ENCODE measurements at places on chromosomes 7 and 10.

GRCh38 chr7:38462819-38463218 is 168.4 kb downstream of the AMPH start:
- peaks cover 2% of the 10 kb centered on the region for H3K27me3 ChIP-seq
- peak overlapping the region; percentile 60 for H3K4me3 ChIP-seq
- no peak overlapping the region for H3K27ac ChIP-seq

DNA sequence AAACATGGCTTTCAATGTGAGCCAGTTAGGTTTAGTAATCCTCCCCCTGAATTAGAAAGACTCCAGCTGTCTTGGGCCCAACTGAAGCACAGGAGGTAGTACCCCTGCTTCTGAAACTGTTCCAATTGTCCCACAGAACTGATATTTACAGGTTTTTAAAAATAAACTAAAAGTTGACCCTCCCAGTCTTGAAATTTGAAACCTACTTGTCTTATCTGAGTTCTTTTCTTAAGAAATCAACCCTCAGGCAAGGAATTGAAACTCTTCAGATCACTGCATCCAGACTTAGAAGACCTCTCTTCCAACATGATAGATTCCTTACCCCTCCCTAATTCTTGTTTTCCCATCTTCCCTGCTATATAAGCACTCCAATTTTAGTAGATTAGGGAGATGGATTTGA is 13.3 kb upstream of the ARHGAP21 start:
- H3K27me3 ChIP-seq = no peaks in the 10 kb centered on the region
- H3K27ac ChIP-seq = no peak overlapping the region
- DNase-seq = no peak
- H3K4me1 ChIP-seq = no peaks in the 10 kb centered on the region
- H3K36me3 ChIP-seq = no peaks in the 10 kb centered on the region

DNA sequence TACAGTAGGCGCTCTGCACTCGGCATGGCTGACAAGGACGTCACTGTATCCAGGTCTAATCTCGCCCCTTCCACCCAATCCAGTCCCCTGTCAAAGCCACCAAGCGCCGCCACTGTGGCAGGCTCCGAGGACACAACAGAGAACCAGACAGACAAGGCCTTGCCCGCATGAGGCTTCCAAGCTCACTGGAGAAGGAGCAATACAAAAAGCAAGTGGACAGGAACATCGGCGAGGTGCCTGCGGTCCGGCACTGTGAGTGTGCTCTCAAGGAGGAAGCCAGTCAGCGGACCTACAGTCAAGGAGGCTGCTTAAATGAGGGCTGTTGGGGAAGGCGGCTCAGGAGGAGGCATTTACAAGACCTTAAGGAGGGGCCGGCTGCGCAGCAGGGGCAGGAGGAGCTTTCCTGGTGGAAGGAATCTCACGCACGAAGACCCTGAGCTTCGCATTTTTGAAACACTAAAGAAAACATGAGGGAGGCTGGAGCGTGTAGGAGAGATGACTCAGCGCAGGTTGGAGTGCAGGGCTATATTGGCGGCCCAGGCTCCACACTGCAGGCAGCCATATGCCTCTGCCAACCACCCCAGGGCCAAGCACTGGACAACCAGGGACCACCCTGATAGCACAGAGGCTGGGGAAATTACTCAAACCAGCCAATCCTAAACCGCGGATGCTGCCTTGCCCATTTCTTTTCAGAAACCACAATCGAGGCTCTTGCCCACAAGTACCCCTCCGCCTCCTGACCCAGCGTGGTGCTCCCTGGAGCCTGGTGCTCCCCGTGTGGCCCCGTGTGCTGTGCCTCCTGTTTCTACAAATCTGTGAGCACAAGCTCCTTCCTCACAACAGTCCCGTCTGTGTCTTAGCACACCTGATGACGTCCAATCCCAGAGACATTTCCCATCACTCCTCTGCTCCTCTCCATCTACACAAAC is 28.9 kb downstream of the GNA12 start:
- no peak for DNase-seq
- peaks cover 7% of the 10 kb centered on the region for H3K4me1 ChIP-seq
- no peaks in the 10 kb centered on the region for H3K27me3 ChIP-seq
- H3K4me3 ChIP-seq = no peak overlapping the region

DNA sequence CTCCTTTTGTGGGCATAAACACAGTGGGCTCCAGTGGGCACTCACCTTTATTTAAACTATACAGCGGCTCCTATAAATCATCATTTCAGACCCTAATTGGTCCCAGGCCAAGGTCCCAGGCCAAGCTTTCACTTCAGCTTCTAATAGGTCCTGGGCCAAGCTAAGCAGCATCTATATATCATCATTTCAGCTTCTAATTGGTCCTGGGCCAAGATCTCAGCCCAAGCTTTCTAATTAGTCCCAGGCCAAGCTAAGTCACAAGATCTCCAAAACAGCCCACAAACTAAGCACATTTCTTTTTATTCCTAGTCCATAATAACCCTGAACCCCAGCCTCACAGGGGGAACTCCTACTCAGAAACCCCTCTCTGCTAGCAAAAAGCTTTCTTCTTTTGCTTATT is 47.1 kb downstream of the ZNF680 start:
- no peaks in the 10 kb centered on the region for H3K4me1 ChIP-seq
- no peak for DNase-seq
- H3K27me3 ChIP-seq = no peaks in the 10 kb centered on the region
- peaks cover 47% of the 10 kb centered on the region for H3K36me3 ChIP-seq
- no peak overlapping the region for H3K27ac ChIP-seq
- no peak overlapping the region for H3K4me3 ChIP-seq

GRCh38 chr7:41046221-41046761 is 656.6 kb downstream of the INHBA start:
- no peak overlapping the region for H3K4me3 ChIP-seq
- DNase-seq = no peak
- no peaks in the 10 kb centered on the region for H3K27me3 ChIP-seq
- no peaks in the 10 kb centered on the region for H3K4me1 ChIP-seq
- H3K36me3 ChIP-seq = no peaks in the 10 kb centered on the region

GRCh38 chr10:74156919-74157289 is 5.9 kb downstream of the ADK start:
- no peak overlapping the region for H3K4me3 ChIP-seq
- no peaks in the 10 kb centered on the region for H3K27me3 ChIP-seq
- H3K27ac ChIP-seq = no peak overlapping the region
- no peaks in the 10 kb centered on the region for H3K36me3 ChIP-seq

DNA sequence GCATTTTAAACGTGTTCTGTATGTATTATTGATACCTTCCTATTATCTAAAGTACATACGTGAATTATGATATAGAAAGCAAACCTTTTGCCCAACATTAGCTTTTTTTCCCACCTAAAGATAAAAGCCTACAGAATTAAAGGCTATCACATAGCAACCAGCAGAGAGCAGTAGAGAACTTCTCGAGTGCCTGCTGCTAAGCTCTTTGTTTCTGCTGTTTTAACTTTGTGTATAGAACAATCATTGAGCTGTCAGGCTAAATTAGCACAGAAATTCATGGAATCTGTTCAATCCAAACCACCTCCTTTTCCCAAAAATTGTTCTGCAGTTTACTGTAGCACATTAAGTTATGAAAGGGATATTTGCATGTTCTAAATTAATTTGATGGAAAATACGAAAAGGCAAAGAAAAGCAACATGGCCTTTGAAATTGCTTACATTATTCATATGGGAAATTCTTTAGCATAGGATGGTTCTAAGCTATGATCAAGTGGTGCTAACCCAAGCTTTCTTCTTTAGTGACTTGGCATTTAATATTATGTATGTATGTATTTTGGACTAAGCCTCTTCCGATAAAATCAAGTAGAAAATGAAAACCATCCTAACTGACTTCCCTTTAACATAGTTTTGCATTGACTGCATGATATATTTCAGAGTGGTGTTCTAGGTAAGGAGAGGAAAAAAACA is 1288.5 kb downstream of the GATA3 start:
- H3K4me3 ChIP-seq = no peak overlapping the region
- no peaks in the 10 kb centered on the region for H3K36me3 ChIP-seq
- no peak for DNase-seq
- H3K27ac ChIP-seq = no peak overlapping the region
- H3K27me3 ChIP-seq = peaks cover 21% of the 10 kb centered on the region

GRCh38 chr7:74453322-74454011 is at the start of gene GTF2IRD1:
Gene GTF2IRD1, plus strand, starts transcription at chr7:74453906. Its CDS starts 54,175 bp downstream, at chr7:74508081.
- DNase-seq = peak; percentile 30
- peaks cover 12% of the 10 kb centered on the region for H3K4me1 ChIP-seq
- peaks cover 25% of the 10 kb centered on the region for H3K27me3 ChIP-seq
- H3K36me3 ChIP-seq = no peaks in the 10 kb centered on the region

- peaks cover 24% of the 10 kb centered on the region for H3K36me3 ChIP-seq
- no peaks in the 10 kb centered on the region for H3K27me3 ChIP-seq
- no peak overlapping the region for H3K4me3 ChIP-seq
- H3K27ac ChIP-seq = no peak overlapping the region
Measured at GRCh38 chr10:119942973-119943372, 50.4 kb downstream of the SEC23IP start.

GRCh38 chr10:125448596-125448995 is 234.4 kb downstream of the TEX36 start:
- H3K4me1 ChIP-seq = no peaks in the 10 kb centered on the region
- H3K27ac ChIP-seq = no peak overlapping the region
- no peak overlapping the region for H3K4me3 ChIP-seq
- no peaks in the 10 kb centered on the region for H3K36me3 ChIP-seq
- no peaks in the 10 kb centered on the region for H3K27me3 ChIP-seq

- no peak overlapping the region for H3K4me3 ChIP-seq
- H3K4me1 ChIP-seq = peaks cover 1% of the 10 kb centered on the region
- no peaks in the 10 kb centered on the region for H3K27me3 ChIP-seq
- no peak overlapping the region for H3K27ac ChIP-seq
- DNase-seq = peak; percentile 29
Measured at GRCh38 chr7:65216469-65216868, 157.2 kb upstream of the ZNF92 start.

DNA sequence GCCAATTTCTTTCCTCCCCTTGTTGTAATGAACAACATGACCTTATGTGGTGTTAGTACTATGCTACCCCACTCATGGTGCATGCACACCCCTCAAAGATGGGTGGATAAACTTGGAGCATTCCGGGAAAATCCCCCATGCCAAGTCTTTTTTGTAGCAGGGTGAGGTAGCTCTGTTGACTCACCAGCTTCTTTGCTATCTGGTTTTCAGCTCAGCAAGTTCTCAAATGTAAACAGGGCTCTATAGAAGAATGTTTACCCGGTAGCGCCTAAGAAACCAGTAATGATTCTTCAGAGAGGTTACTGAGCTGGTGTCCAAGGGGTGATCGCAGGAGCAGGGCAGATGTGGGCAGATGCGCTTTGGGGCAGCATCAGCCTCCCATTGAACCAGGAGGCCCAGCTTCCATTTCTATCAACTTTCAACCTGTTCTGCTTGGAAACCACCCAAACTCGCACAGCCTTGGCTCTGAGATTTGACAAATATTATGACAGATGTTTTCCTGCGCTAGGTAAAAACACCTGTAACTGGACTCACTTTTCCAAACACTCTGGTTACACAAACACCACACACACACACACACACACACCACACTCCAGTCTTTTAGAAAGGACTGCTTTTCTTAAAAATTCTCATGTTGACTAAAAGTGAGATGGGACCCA is 87.8 kb downstream of the ZRANB1 start:
- no peak overlapping the region for H3K27ac ChIP-seq
- no peaks in the 10 kb centered on the region for H3K4me1 ChIP-seq
- H3K4me3 ChIP-seq = no peak overlapping the region
- H3K36me3 ChIP-seq = no peaks in the 10 kb centered on the region
- H3K27me3 ChIP-seq = no peaks in the 10 kb centered on the region
- no peak for DNase-seq

GRCh38 chr10:60828489-60828852 is 50.2 kb downstream of the CDK1 start:
- H3K27ac ChIP-seq = no peak overlapping the region
- no peak for DNase-seq
- H3K36me3 ChIP-seq = no peaks in the 10 kb centered on the region
- H3K27me3 ChIP-seq = peaks cover 15% of the 10 kb centered on the region
- peaks cover 8% of the 10 kb centered on the region for H3K4me1 ChIP-seq
- no peak overlapping the region for H3K4me3 ChIP-seq

- no peak for DNase-seq
- H3K36me3 ChIP-seq = no peaks in the 10 kb centered on the region
Measured at GRCh38 chr10:132670546-132671227, 115.3 kb downstream of the NKX6-2 start.

- H3K4me1 ChIP-seq = no peaks in the 10 kb centered on the region
- no peak overlapping the region for H3K4me3 ChIP-seq
- DNase-seq = no peak
- H3K36me3 ChIP-seq = no peaks in the 10 kb centered on the region
- H3K27ac ChIP-seq = no peak overlapping the region
Measured at GRCh38 chr7:55065079-55065478, 46.3 kb downstream of the EGFR start.

DNA sequence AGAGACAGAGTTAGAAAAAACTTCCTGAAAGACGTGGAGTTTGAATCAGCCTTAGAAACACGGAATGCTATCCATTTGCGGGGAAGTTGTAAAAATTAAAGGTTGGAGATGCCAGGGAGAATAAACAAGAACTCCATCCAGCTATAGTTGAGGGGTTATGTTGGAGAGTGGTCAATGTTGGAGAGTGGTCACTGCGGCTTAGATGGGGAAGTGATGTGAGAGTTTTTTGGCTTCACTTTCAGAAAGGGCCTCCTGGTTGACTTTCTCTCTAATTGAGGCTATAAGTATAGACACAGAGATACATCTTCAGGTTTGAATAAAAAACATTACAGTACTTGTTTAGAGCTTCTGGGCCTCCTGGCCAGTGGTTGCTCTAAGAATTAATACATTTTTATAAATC is 675 bp downstream of the CC2D2B start:
- H3K27ac ChIP-seq = no peak overlapping the region
- DNase-seq = no peak
- H3K4me3 ChIP-seq = peak overlapping the region; percentile 92
- H3K36me3 ChIP-seq = peaks cover 9% of the 10 kb centered on the region

- H3K27me3 ChIP-seq = no peaks in the 10 kb centered on the region
- no peaks in the 10 kb centered on the region for H3K4me1 ChIP-seq
- H3K4me3 ChIP-seq = no peak overlapping the region
- DNase-seq = no peak
Measured at GRCh38 chr7:130309986-130310385, 17.0 kb downstream of the CPA4 start.

DNA sequence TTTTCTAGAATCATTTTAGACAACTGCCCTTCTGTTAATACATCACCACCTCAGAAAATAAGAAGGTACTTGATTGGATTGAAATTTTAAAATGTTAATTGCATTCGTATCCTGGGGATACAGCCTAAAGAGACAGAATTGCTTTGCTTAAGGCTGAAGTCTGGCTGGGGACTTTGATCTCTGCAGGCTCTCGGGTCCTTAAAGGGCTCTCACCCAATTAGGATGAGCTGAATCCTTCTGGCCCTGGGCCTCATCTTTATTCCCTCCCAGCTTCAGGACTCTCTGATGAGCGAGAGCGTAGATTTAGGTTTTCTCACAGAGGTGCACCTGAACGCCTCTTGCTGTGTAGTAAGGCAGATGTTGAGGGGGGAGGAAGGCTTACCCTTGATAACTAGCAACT is 475.3 kb upstream of the C7orf33 start:
- DNase-seq = no peak
- no peaks in the 10 kb centered on the region for H3K36me3 ChIP-seq
- no peak overlapping the region for H3K27ac ChIP-seq
- peaks cover 4% of the 10 kb centered on the region for H3K4me1 ChIP-seq

GRCh38 chr10:75877877-75878276 is 446.5 kb downstream of the LRMDA start:
- H3K4me3 ChIP-seq = no peak overlapping the region
- no peaks in the 10 kb centered on the region for H3K36me3 ChIP-seq
- no peak for DNase-seq
- no peaks in the 10 kb centered on the region for H3K27me3 ChIP-seq
- H3K27ac ChIP-seq = no peak overlapping the region
- no peaks in the 10 kb centered on the region for H3K4me1 ChIP-seq

GRCh38 chr7:67406976-67407375 is 410.3 kb downstream of the TYW1 start:
- H3K27ac ChIP-seq = no peak overlapping the region
- H3K36me3 ChIP-seq = no peaks in the 10 kb centered on the region
- no peak for DNase-seq
- no peaks in the 10 kb centered on the region for H3K27me3 ChIP-seq
- H3K4me3 ChIP-seq = no peak overlapping the region

Data from T-helper 2 cell treated with Interferon-gamma antibody and Interleukin-4, amounts not matched to agents 5 μg/mL and 100 μg/mL, for 36 hours (primary cell).